ENCODE measurements at places on chromosomes 2 and 18.

- DNase-seq = no peak
Observed at GRCh38 chr18:32213693-32214092, 23.9 kb downstream of the MEP1B start.

GRCh38 chr2:63486861-63487290 lies 101.4 kb downstream of the WDPCP start:
- no peak for DNase-seq

- DNase-seq = no peak
Observed at GRCh38 chr18:3120356-3120755, 99.4 kb downstream of the MYOM1 start.

- no peak for DNase-seq
Observed at GRCh38 chr18:7856116-7856515, 289.0 kb downstream of the PTPRM start.

DNA sequence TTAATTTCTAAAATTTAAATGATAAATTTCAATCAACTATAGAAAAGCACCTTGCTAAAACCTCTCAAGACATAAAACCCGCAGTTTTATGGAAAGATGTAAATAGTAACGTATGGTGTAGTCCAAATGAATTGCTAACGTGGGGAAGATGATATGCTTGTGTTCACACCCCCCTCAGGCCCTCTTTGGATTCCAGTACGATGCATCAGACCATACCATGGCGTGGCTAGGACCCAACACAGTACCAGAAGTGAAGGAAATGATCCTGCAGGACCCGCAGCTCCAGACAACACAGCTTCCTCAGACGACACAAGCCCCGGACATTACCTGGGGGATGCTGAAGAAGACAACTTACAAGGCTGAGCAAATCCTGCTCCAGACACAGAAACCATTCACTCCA lies 60.1 kb upstream of the DYSF start:
- DNase-seq = no peak

GRCh38 chr2:32534831-32535230 lies 93.0 kb upstream of the TTC27 start:
- DNase-seq = no peak

DNA sequence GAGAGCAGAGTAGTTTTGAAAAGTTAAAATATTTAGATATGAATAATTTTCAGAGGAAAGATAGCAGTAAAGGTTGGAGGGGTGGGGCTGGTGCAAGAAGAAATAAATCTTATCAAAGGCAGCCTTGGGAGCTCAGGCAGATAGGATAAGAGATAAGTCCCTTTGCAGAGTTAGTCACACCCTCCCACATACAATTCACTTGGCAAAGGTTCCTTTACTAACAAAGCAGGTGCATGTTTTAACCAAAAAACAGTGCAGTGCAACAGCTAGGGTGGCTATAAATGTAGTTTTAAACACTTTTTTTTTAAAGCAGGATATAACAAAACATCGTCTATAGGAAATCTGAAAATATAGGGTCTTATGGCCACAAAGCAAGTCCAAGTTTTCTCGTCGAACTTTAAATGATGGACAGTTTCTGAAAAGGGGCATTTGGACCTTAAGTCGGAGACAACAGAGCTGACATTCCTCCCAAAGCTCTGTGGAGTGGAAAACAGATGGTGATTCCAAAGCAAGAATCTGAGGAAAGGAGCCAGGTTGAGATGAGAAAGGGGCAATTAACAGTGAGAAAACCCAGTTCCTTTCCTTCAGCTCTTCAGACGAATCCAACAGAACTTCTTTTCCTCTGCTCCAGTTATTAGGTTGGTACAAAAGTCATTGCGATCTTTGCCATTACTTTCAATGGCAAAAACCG lies 53.0 kb downstream of the EPHA4 start:
- no peak for DNase-seq

DNA sequence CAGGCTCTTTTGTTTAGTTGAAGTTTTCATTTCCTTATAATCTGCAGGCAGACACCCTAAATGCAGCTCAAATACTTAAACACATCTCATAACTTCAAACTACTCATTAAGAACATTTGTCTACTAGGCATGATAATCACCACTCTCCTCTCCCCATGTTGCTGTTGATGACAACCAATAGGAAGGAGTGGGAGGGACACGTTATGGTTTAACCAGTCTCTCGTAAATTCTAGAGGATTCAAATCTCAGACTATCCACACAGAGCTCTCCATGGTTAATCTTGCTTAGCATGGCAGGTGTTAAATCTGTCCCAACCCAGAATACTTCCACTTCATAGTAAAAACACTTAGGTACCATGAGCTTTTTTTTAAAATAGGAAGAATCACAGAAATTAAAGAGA lies 127.4 kb upstream of the AQP4 start:
- DNase-seq = no peak

DNA sequence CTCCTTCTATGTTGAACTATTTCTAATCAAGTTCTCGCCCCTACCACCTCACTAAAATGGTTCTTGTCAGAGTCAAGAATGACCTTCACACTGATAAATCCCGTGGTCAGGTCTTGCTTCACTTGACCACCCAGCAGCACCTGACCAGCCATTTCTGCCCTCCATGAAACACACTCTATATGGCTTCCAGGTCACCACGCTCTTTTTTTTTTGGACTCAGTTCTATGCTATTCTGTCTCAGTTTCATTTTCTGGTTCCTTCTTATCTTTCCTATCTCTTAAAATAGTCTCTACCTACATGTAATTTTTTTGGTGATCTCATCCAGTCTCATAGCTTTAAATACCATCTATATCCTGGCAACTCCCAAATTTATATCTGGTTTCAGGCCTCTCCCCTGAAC lies 11.4 kb downstream of the EIF2AK3 start:
- no peak for DNase-seq

DNA sequence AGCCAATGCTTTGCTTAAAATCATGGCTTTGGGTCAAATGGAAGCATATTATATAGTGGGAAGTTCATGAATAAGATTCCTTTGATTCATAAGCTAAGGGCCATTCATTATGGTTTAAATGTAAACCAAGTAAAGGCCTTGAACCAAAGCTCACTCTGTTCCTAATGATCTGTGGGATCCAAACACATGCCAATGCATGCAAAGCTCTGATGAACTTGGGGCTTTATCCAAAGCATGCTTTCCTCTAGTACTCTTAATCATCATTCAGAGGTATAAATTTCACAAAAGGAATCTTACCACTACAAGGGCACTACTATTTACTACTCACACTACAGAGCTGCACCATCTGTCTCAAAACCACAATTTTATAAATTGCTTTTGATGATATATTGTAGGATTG lies 102.8 kb upstream of the RBMS1 start:
- DNase-seq = no peak

- no peak for DNase-seq
Observed at GRCh38 chr2:226427538-226428307, 371.9 kb downstream of the IRS1 start.

DNA sequence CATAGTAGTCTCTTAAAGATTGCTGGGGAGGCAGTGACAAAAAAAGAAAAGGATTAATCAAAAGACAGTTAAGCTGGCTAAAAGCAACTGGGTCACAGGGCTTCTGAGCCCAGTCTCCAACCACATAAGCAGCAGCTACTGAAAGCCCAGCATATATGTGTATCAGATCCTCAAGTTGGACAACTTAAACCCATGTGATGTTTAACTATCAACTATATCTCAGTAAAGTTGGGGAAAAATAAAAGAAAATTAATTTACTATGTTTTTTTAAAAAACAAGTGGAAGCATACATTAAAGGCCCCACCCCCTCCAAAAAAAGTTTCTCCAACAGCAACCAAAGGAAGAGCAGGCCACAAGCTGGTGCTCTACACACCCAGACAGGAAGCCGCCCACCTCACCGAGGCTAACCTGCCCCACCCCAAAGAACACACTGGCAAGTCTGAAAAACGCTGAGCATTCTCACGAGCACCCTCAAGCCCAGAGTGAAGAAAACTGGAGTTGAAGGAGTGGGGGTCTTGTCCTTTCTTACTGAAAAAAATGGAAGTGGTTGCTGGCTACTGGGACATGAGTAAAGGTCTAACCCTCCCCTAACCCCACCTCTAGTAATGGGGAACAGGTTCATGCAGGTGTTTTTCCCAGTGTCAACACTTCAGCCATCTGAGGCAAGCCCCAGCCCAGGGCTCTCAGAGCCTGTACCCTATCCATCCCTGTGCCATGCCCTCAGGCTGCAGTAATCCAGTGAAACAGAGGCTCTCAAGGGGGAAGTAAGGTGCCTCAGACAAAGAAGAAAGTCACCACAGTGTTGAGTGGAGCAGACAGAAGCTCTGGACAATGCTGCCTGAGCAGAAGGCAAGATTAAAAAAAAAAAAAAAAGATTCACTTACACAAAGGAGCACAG lies 106.3 kb downstream of the GYPC start:
- DNase-seq = peak; percentile 21

DNA sequence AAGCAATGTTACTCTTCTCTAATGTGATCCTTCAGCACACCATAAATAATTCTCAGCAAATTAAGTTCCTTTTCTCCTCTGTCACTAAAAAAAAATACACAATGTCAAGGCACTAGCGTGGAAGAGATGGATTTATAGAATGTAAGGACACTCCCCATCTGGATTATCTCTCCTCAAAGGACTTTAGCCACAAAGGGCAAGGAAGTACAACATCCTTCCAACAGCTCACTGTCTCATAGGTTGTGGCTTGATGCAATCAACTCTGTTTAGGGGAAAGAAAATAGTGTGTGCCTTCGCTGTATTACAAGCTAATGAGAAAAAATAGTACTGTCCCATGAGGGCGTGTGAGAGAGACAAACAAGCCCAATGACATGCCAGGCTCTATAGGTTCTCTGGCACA lies 129.1 kb upstream of the DNMT3A start:
- DNase-seq = no peak

GRCh38 chr2:89849731-89850130 lies 1158.3 kb downstream of the RPIA start:
- DNase-seq = no peak

- no peak for DNase-seq
Observed at GRCh38 chr2:179195141-179195540, 69.5 kb downstream of the SESTD1 start.

GRCh38 chr2:15668611-15669305 lies 77.1 kb downstream of the DDX1 start:
- DNase-seq = no peak

GRCh38 chr2:119416299-119416923 lies 15.2 kb upstream of the TMEM37 start:
- no peak for DNase-seq

GRCh38 chr2:30866974-30867373 lies 59.7 kb upstream of the CAPN13 start:
- no peak for DNase-seq

DNA sequence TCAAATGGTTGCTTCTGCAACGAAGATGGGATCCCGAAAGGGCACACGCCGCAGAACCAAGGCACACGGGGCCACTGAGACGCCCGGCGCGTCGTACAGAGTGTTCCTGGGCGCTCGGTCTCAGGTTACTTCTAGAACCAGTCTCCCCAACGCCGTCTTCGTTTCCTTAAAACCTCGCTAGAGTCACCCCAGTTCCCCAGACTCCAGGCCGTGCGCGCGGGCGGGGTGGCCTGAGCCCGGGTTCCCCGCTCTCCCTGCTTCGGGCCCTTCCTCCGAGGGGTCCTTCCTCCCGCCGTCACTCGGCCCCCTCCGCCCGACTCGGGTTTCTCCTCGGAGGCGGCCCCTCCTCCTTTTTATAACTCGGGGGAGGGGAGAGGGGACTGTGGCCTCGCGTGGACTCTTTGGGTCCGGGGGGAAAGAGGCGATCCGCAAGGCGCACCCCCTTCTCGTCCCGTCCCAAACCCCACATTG lies 774 bp upstream of the FZD7 start:
- DNase-seq = peak; percentile 26

DNA sequence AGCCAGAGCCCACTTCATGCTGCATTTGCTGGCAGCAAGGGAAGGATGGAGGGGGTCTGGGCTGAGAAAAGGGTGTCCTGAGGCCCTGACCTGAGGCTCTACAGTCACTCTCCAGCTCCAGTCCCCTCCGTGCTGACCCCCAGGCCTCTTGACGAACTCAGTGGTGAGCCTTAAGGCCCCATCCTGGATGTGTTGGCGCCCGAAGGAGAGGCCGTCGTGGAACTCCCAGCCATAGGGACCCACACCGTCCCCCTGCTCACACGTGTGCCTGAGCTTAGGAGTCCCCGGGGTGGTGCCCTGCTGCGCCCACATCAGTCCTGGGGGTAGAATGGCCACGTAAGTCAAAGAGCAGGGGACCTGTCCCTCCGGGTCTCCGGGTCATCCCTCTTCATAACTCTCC lies 776 bp downstream of the MOGS start:
- no peak for DNase-seq

GRCh38 chr18:57793302-57793986 lies 9.7 kb downstream of the ATP8B1 start:
- no peak for DNase-seq

DNA sequence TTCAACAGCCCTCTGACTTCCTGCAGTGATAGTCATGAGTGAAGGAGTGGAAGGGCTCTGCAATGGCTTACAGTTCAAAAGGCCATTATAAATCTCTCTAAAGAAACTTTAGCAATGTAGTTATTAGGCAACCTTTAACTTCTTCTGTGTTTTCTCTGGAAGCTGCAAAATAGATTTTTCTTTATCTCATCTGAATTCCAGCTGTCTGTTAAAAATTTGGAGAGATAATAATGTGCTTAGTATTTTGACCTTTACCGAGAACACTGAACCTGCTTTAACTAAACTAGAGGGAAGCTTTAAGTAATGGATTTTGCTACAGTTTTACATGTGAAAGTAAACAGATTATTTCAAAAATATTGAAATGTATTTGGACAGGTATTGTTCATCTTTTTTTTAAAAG lies 847.9 kb downstream of the ERBB4 start:
- DNase-seq = no peak

DNA sequence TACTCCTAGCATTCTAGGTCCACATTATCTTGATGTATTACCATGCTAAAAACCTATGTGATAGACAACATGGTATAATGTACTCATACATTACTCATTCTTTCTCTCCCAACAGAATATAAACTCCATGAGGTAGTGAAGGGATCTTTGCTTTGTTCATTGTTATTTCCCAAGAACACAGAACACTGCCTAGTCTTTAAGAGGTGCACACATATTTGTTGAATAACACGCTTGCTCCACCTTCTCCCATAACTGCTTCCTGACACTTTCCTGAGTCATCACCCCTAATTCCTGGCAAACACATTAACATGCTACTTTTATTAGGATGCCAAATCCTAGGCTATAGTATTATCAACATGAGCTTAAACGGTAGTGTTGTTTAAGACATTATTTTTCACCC lies 41.3 kb downstream of the REV1 start:
- no peak for DNase-seq

GRCh38 chr2:100394111-100394641 lies 23.3 kb downstream of the CHST10 start:
- no peak for DNase-seq

Measured in stimulated activated CD4-positive, alpha-beta T cell treated with anti-CD3 and anti-CD28 coated beads, Interleukin-4, amount 100 ng/mL, for 1 hour (primary cell).